ENCODE measurements at places on chromosomes 7 and 10. TPM values are rescaled to one million over a fixed set of nuclear protein-coding genes. Genes with fewer than 3 reads are reported as not detected.

The AKR1C3 gene
- polyA plus RNA-seq = 0.58 TPM

The INA gene
- polyA plus RNA-seq = not detected

The PGAM2 gene
- not detected for polyA plus RNA-seq

The ZNF804B gene
- polyA plus RNA-seq = not detected

The GNG11 gene
- 6.9 TPM for polyA plus RNA-seq

The MMD2 gene
- not detected for polyA plus RNA-seq

GRCh38 chr10:74982634-74982982, 128.8 kb upstream of the SAMD8 start:
- H3K36me3 ChIP-seq = peaks cover 18% of the 10 kb centered on the region
- peak overlapping the region; percentile 85 for H3K27ac ChIP-seq
- H3K4me3 ChIP-seq = no peak overlapping the region
- H3K4me1 ChIP-seq = peaks cover 33% of the 10 kb centered on the region
- H3K27me3 ChIP-seq = no peaks in the 10 kb centered on the region
- DNase-seq = no peak

DNA sequence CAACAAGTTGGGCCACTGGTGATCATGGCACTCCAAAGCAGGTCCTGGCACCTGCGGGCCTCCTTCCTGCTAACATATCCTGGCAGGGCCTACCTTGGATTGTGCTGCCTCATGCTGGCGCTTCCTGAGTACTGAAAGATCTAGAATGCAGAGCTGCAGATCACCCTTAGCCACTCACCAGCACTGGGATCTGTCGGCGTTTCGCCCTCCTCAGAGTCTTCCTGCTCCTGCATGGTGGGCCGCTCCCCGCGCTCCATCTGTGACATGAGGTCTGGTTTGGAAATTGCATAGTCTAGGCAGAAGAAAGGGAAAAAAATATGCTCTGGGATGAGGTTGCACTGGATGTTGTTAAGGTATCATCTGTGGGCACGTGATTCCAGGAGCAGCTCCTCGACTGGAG, 10.0 kb downstream of the ZNF777 start:
- no peak for DNase-seq
- H3K36me3 ChIP-seq = peaks cover 48% of the 10 kb centered on the region
- peaks cover 6% of the 10 kb centered on the region for H3K4me1 ChIP-seq
- H3K27ac ChIP-seq = no peak overlapping the region

DNA sequence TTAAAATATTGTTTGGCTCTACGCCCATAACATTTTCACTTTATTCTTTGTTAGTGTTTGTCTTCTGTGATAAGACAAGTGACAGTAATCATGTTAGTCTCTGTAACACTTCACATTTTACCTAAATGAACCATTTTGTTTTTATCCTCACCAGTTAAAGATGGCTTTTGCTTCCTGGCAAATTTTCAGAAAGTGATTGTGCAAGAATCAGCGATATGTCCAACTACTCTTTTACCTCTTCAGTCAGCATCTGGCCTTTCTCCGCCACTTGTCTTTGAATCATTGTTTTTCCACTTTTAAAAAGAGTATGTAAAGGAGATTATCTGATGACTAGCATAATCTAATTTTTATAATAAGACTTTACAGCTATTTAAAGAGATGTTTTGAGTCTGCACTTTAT, 3.5 kb downstream of the DGKB start:
- no peak overlapping the region for H3K27ac ChIP-seq
- H3K4me3 ChIP-seq = no peak overlapping the region
- DNase-seq = no peak
- H3K27me3 ChIP-seq = no peaks in the 10 kb centered on the region
- H3K4me1 ChIP-seq = no peaks in the 10 kb centered on the region
- no peaks in the 10 kb centered on the region for H3K36me3 ChIP-seq

DNA sequence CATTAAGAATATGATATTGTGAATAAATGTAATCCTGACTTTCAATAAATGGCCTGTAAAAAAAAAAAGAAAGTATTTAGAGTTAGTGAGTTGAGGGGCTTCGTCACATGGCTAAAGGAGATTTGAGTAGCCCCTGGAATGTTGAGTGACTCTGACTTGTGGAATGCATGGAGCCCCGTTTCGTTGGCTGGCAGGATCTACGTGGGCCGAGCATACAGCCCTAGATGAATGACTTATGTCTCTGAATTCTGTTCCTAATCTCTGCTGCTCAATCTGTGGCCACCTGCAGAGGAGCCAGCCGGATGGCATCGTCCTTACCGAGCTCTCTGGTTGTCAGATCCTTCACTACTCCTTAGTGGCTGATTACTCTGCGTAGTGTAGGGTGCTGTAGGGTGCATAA, 155.7 kb downstream of the MGMT start:
- peaks cover 41% of the 10 kb centered on the region for H3K4me1 ChIP-seq
- no peak overlapping the region for H3K4me3 ChIP-seq
- H3K27ac ChIP-seq = no peak overlapping the region
- H3K36me3 ChIP-seq = no peaks in the 10 kb centered on the region

DNA sequence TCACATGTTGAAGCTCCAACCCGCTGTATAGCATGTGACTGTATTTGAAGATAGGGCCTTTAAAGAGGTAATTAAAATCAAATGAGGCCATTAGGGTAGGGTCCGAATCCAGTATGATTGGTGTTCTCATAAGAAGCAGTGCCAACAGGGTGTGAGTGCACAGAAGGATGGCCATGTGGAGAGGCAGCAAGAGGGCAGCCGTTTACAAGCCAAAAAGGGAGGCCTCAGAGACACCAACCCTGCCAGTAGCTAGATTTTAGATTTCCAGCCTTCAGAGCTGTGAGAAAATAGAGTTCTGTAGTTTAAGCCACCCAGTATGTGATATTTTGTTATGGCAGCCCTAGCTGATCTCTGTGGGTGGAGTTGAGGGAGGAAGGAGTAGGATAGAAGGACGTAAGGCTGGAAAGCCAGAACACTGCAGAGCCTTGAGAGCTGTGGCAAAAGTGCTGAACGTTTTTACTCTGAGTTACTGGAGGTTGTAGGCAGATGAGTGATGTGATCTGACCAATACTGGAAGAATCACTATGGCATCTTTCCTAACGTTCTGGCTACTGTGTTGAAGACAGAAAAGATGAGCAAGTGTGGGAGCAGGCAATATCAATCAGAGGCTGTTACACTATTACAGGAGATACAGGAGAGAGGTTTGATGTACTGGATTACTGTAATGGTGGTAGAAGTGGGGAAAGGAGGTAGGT, 334.9 kb downstream of the ELMO1 start:
- no peak for DNase-seq
- H3K36me3 ChIP-seq = peaks cover 17% of the 10 kb centered on the region
- no peaks in the 10 kb centered on the region for H3K27me3 ChIP-seq

DNA sequence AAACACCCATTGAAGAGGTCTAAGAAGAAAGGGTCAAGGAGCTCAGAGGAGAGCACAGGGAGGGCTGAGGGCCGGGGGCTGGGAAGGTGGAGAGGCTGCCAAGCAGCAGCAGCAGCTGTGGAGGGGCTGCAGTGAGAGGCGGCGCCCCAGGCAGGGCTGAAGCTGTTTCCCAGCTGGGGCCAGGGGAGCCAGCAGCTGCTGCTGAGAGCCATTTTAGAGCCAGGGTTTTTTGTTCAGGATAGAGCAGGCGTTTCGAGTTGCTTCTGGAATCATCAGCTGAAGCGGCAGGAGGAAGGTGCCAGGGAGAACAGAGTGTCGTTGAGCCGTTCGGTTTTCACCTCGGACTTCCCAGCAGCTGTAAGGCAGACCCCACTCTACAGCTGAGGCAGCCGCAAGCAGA, 62.7 kb downstream of the LANCL2 start:
- no peaks in the 10 kb centered on the region for H3K27me3 ChIP-seq
- H3K4me3 ChIP-seq = no peak overlapping the region
- peaks cover 26% of the 10 kb centered on the region for H3K36me3 ChIP-seq
- no peak for DNase-seq
- H3K4me1 ChIP-seq = no peaks in the 10 kb centered on the region

- peaks cover 17% of the 10 kb centered on the region for H3K27me3 ChIP-seq
- no peak for DNase-seq
- no peak overlapping the region for H3K27ac ChIP-seq
- H3K4me3 ChIP-seq = no peak overlapping the region
- no peaks in the 10 kb centered on the region for H3K4me1 ChIP-seq
These were observed 26.1 kb upstream of the LAMB1 start for GRCh38 chr7:108029034-108029433.

DNA sequence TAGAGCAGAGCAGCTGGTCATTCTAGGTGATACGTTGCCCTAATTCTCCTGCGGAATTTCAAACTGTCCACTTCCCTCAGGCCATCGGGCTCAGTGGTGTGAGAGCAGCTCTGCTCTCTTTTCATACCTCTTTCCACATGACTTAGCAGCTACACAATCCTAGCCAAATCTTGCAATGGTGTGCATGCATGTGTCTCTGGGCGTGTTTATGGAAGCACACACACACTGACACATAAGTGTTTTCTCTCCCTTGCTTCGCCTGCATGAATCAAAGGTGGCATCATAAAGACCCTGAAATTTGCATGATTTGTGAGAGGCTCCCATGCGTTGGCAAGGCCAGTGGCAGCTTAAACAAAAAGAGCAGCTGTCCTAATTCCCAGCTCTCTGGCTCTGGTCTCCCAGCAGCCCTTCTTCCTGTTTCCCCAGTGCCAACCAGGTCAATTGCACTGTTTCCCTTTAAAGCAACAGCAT, 1189.5 kb downstream of the GATA3 start:
- peaks cover 23% of the 10 kb centered on the region for H3K27me3 ChIP-seq
- no peaks in the 10 kb centered on the region for H3K36me3 ChIP-seq
- DNase-seq = no peak
- H3K4me1 ChIP-seq = no peaks in the 10 kb centered on the region

DNA sequence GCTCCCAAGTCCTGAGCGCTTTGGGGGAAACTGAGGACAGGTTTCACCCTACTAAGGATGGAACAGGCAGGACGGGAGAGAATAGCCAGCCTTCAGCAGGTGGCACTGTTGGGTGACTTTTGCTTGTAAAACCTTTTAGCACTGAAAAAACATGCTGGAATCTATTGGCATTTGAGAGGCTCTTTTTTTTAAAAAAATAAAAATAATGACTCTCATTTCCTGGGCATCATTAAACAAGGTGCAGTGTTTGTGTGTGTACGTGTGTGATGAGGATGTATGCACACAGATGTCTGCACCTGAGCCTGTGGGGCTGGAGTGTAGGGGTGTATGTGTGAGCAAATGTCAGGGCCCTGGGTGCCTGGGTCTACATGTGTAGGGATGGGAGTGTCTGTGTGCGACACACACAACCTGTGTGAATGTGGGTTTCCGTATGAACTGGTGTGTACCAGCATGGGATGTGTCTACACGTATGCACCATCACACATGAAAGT, 177.9 kb downstream of the RPS24 start:
- H3K27me3 ChIP-seq = peaks cover 20% of the 10 kb centered on the region
- peaks cover 6% of the 10 kb centered on the region for H3K4me1 ChIP-seq
- H3K36me3 ChIP-seq = no peaks in the 10 kb centered on the region
- peak overlapping the region; percentile 3 for H3K27ac ChIP-seq
- H3K4me3 ChIP-seq = no peak overlapping the region

- peaks cover 38% of the 10 kb centered on the region for H3K4me1 ChIP-seq
- no peaks in the 10 kb centered on the region for H3K36me3 ChIP-seq
- H3K4me3 ChIP-seq = no peak overlapping the region
- no peak for DNase-seq
- no peaks in the 10 kb centered on the region for H3K27me3 ChIP-seq
These were observed 4.4 kb downstream of the RGS10 start for GRCh38 chr10:119537953-119538630.

DNA sequence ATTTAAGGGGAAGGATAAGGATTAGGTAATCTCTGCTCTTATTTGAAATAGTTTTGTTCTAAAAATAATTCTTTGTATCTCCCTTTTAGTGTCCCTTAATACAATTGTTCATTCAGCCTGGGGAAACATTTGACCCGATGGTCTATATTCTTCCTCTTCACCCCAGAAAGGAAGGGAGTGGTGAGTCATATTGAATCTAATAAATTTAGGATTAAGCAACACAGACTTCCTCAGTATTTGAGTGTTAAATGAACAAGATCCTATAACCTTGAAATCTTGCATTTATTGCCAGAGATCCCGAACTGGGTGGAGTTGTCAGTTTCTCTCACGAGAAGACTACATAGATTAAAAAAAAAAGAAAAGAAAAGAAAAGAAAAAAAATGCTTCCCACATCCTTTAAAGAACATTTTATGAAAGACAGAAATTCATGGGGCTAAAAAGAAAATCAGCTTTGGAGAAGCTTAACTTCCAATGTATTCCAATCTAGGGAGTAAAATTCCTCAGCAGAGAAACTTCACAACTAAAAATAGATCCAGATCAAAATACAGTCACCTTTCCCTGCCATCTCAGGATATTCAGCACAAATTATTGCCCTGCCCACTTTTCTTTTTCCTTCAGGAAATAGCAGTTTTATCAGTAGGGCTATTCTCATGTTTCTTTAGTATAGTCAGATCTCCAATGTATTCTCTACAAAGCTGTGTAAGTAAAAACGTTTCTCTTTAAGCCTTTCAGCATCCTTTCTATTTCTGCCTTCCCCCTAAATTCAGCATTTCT, 82.2 kb downstream of the SEMA3D start:
- H3K4me1 ChIP-seq = no peaks in the 10 kb centered on the region
- DNase-seq = no peak
- peaks cover 4% of the 10 kb centered on the region for H3K27me3 ChIP-seq
- H3K27ac ChIP-seq = no peak overlapping the region
- H3K4me3 ChIP-seq = no peak overlapping the region

DNA sequence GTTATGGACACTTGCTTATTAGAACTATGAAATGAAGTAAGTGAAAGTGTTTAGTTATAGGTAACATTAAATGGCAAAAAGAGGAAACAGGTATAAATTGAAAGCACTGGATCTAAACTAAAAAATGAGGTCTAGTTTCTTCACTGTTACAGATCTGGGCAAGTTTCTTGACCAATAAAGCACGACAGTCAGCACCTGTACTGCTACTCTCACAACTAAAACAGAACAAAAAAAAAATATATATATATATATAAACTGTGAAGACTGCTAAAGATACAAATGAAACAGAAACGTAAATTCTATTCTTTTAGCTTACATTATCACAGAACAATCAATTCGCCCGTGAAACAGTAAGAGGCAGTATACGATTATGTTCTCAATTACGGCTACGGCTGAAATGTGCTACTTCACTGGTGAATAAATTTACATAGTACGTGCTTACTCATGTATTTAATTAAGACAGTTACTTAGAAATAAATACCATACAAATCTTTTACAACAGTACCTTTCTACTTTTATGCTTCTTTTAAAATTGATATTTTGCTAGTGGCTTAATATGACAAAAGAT, 4.2 kb downstream of the AHR start:
- peak; percentile 35 for DNase-seq
- no peaks in the 10 kb centered on the region for H3K27me3 ChIP-seq
- no peak overlapping the region for H3K27ac ChIP-seq
- peaks cover 21% of the 10 kb centered on the region for H3K4me1 ChIP-seq

DNA sequence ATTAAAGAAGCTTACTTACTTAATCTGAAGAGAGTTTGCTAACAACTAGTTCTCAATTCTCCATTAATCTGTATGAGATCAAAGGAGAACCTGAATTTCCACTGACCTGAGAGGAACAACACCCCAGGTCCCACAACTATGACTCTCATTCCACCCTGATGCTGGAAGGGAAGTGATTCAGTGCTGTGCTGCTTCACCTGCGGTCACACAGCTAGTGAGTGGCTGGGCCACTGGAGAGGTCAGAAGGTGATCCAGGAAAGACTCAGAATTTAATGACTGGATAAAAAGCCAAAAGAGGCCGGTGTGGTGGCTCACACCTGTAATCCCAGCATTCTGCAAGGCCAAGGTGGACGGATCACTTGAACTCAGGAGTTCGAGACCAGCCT, 23.6 kb downstream of the SORBS1 start:
- no peak for DNase-seq
- no peaks in the 10 kb centered on the region for H3K4me1 ChIP-seq
- peaks cover 8% of the 10 kb centered on the region for H3K27me3 ChIP-seq
- no peak overlapping the region for H3K4me3 ChIP-seq
- no peak overlapping the region for H3K27ac ChIP-seq
- H3K36me3 ChIP-seq = no peaks in the 10 kb centered on the region

- H3K36me3 ChIP-seq = no peaks in the 10 kb centered on the region
- no peak for DNase-seq
- no peaks in the 10 kb centered on the region for H3K4me1 ChIP-seq
- H3K4me3 ChIP-seq = no peak overlapping the region
- no peak overlapping the region for H3K27ac ChIP-seq
- H3K27me3 ChIP-seq = no peaks in the 10 kb centered on the region
These were observed 129.0 kb downstream of the ABCA13 start for GRCh38 chr7:48300301-48300700.
